ENCODE measurements at places on chromosomes 13 and 19. TPM values are rescaled to one million over a fixed set of nuclear protein-coding genes. Genes with fewer than 3 reads are reported as not detected.

Gene PLK5
- total RNA-seq = 0.59 TPM

Gene ZSWIM9
- 2.0 TPM for total RNA-seq

Gene FSD1
- total RNA-seq = 15.9 TPM

Gene KRTDAP
- total RNA-seq = not detected

Gene PPM1N
- total RNA-seq = 1.5 TPM

Gene ZNF563
- total RNA-seq = 4.6 TPM

DNA sequence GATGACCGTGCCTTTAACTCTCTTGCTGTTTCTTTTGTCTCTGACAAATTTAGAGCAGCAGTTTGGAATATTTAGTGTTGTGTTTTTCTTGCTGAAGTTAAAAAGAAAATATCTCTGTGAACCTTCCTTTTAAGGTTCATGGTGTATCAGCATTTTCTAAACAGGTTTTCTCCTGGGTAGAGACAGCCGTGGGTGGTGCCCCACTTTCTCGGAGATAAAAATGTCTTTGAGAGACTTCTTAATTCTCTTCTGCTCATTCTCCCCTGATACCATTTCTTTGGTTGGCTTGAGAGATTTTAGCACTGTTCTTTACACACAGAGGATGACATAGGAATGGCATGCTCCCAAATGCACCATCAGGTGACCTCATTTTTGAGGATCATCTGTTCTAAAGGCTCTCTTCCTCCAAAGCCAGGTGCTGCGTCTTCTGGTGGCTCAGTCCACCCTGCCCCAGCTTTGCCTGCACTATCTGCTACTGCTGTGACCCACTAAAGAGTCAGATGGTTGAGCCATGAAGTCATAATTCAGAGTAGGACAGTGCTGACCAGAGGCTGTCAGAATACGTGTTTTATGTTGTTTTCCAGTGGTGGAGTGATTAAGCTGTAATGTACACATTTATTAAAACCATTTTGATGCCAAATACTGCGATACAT, 90.3 kb upstream of the SLC10A2 start:
- no peaks in the 10 kb centered on the region for H3K36me3 ChIP-seq
- no peaks in the 10 kb centered on the region for H3K4me1 ChIP-seq
- no peak for DNase-seq
- H3K27ac ChIP-seq = no peak overlapping the region
- H3K4me3 ChIP-seq = no peak overlapping the region
- H3K27me3 ChIP-seq = no peaks in the 10 kb centered on the region

DNA sequence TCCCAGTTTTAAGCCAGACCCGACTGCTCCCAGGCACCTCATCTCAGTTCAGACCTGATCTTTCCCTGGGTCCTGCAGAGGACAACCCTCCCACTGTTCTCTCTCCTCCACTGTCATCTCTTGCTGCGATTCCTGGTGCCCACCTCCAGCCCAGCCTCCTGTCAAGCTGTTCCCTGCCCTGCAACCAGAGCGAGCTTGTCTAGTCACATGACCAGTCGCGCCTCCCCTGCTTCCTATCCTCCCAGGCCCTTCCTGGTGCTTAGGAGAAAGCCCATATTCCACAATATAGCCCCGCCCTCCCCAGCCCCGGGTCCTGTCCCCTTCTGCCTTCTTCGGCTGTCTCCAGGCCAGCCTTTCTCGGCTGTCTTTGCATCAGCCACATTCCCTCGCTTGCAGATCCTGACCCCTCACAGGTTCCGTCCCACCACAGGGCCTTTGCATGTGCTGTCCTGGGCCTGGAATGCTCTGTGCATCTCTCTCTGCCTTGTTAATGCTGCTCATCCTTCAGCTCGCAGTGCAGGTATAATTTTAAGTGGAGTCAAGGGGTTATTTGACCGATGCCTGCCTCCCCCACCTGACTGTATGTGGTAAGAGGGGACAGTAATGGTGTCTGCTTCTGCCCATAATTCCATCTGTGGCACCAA, 88.8 kb downstream of the IER2 start:
- peaks cover 44% of the 10 kb centered on the region for H3K36me3 ChIP-seq
- H3K4me3 ChIP-seq = no peak overlapping the region
- DNase-seq = no peak
- H3K4me1 ChIP-seq = no peaks in the 10 kb centered on the region
- no peak overlapping the region for H3K27ac ChIP-seq
- H3K27me3 ChIP-seq = no peaks in the 10 kb centered on the region

DNA sequence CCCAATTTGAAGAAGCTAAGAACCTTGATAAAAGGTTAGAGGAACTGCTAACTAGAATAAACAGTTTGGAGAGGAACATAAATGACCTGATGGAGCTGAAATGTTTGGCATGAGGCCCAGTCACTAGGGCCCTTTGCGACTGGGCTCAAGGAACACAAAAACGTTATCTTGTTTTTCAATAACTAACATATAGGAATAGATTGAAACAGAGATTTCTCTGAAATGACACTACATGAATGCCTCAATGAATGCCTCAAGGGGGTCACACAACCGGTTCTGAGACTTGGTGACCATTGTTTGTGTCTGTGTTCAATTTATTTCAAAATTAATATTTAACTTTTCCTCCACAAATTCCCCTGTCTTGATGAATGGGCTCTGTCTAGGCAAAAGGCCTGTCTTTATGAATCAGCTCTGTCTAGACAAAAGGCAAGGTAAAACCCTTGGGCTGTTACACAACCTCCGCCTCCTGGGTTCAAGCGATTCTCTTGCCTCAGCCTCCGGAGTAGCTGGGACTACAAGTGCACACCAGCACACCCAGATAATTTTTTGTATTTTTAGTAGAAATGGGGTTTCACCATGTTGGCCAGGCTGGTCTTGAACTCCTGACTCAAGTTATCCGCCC, 932 bp upstream of the ZNF486 start:
- H3K27ac ChIP-seq = no peak overlapping the region
- H3K4me3 ChIP-seq = no peak overlapping the region
- DNase-seq = no peak
- peaks cover 17% of the 10 kb centered on the region for H3K4me1 ChIP-seq
- no peaks in the 10 kb centered on the region for H3K27me3 ChIP-seq

DNA sequence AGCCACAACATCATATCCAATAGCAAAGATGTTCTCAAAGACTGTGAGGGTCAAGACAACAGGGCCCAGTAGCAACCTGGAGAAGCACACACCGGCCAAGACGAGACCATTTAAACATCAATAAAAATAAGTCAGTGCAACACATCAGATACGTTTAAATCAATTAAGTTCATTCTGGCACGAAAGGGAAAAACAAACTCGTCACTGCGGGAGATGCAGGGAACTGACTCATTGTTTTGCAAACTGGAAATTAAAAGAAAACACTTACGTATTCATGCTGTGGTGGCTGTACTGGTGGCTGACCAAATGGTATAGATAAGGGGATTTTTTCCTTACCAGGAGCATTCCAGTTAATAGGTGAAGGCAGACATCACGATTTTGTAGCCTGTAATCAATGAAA, 26.3 kb upstream of the SLC15A1 start:
- no peak for DNase-seq
- no peak overlapping the region for H3K27ac ChIP-seq
- no peaks in the 10 kb centered on the region for H3K4me1 ChIP-seq
- H3K36me3 ChIP-seq = no peaks in the 10 kb centered on the region
- no peaks in the 10 kb centered on the region for H3K27me3 ChIP-seq
- H3K4me3 ChIP-seq = no peak overlapping the region

GRCh38 chr19:1168572-1169410, 5.3 kb downstream of the SBNO2 start:
- peaks cover 63% of the 10 kb centered on the region for H3K36me3 ChIP-seq
- peak overlapping the region; percentile 81 for H3K27ac ChIP-seq
- no peaks in the 10 kb centered on the region for H3K27me3 ChIP-seq
- H3K4me1 ChIP-seq = peaks cover 68% of the 10 kb centered on the region
- no peak for DNase-seq

DNA sequence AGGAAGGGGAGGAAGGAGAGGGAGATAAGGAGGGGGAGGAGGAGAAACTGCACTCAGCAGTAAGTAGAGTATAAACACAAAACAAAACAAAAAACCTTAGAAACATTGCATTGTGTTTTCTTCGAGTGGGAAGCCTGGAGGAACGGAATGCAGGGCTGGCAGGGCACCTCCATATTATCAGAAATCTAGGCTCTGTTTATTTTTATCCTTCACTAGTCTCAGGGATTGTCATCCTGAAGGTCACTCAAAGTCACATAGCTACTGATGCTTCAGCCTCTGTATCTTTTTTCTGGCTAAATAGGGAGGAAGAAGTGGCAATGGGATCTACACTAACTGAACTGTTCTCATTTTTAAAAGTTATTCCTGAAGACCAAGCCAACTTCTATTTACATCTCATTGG, 467.8 kb downstream of the KCTD12 start:
- H3K27me3 ChIP-seq = no peaks in the 10 kb centered on the region
- H3K36me3 ChIP-seq = no peaks in the 10 kb centered on the region
- no peak overlapping the region for H3K27ac ChIP-seq
- no peak overlapping the region for H3K4me3 ChIP-seq
- DNase-seq = no peak

- H3K27me3 ChIP-seq = no peaks in the 10 kb centered on the region
- H3K36me3 ChIP-seq = no peaks in the 10 kb centered on the region
- H3K4me3 ChIP-seq = peak overlapping the region; percentile 43
- H3K4me1 ChIP-seq = peaks cover 19% of the 10 kb centered on the region
- peak overlapping the region; percentile 57 for H3K27ac ChIP-seq
- DNase-seq = no peak
Measured at GRCh38 chr19:30719189-30719998, 347.2 kb downstream of the ZNF536 start.

Measured in spinal cord (tissue), 10 donors.